NCI-H1436 treated with DMSO at 0.1 percent for 48 hours (cell line): ENCODE measurements at places on chromosomes 16 and 17.
A peak's percentile ranks its signal among the peaks of the same experiment; 100 is the strongest.

DNA sequence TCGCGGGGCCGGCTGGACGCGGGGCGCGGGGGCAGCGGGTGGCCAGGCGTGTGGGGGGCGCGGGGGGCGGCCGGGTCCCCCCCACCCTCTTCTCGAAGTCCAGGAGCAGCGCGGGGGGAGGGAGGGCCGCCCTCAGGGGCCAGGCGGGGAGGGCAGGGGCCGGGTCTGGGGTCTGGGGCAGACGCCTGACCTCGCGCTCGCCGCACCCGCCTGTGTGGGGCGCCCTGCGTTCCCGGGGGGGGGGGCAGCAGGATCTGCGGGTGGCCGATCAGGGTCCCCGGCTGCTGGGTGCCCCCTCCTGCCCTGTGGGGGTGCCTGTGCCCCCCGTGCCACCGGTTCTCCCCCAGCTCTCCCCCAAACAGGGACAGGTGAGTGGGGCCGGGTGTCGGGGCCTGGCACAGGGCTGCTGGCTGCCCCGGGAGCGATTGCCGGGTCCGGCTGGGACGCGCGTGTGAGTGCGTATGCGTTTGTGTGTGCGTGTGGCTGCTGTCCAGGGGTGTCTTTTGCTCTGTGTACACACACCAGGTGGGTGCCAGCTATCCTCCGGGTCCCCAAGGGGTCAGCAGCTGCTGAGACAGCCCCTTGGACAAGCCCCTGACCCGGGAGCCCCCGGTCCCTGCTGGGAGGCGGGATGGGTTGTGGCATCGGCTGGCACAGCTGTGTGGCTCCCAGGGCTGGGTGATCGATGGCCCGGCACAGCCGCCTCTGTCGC, 663 bp downstream of the PRR35 start:
- DNase-seq: no peak

DNA sequence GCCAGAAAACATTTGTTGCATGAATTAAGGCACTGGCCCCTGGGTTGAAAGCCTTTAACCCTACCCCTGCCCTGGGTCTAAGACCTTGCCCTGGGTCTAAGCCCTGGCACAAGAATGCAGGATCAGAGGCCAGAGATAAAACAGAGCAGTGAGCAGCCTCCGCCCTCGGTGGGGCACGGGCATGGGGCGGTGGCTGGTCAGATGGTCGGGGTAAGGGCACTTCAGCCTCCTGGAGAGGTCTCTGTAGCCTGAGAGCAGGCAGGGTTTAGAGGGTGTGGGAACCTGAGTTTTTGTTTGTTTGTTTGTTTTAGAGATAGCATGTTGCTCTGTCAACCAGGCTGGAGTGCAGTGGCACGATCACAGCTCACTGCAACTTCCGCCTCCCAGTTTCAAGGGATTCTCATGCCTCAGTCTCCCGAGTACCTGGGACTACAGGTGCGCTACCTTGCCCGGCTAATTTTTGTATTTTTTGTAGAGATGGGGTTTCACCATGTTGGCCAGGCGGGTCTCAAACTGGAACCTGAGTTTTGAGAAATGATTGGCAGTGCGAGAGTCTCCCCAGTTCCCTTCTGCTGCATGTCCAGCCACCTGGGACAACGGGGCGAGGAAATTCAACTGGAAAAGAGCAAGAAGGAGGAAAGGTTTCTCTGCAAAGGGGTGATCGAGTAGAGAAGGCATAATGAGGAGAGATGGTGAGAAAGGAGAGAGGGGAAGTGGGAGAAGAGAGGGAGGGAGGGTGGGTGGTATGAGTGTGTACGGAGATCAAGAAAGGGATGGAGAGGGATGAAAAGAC, 27.7 kb downstream of the TNS4 start:
- DNase-seq: no peak

DNA sequence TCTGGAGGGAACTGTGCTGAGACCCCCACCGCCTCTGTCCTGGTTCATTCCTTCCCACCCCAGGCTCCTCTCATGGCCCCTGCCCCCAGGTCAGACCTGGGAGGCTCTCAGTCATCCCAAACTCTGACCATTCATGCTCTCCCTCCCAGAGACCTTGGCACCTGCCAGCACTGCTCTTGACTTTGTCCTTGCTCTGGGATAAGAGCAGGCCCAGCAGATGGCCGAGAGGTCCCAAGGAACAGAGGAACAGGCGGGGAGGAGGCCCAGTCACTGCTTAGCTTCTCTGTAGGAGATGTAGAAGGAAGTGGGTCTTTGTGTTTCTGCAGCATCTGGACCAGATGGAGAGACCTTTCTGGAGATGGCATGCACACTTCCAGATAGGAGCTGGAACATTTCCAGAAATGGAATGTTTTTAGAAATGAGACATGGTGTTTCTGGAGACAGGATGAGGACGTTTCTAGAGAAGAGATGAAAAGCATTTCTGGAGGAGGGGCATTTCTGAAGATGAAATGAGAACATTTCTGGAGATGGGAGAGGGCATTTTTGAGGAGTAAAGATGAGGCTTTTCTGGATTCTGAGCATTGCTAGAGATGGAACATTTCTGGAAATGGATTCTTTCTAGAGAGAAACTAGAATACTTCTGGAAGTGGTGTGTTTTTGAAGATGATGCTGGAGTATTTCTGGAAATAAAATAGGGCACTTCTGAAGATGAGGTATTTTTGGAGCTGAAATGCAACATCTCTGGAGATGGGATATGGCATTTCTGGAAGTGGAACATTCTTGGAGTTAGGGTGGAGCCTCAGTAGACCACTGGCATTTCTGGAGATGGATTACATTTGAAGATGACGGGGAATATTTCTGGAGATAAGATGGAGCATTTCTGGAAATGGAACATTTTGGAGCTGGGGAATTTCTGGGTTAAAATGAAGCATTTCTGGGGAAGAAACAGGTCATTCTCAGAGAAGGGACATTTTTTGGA, 55.2 kb downstream of the RAI1 start:
- DNase-seq: no peak

GRCh38 chr17:1650731-1651558, 1.3 kb upstream of the RILP start:
- no peak for DNase-seq

GRCh38 chr17:9185688-9186284, 164.5 kb downstream of the NTN1 start:
- no peak for DNase-seq

DNA sequence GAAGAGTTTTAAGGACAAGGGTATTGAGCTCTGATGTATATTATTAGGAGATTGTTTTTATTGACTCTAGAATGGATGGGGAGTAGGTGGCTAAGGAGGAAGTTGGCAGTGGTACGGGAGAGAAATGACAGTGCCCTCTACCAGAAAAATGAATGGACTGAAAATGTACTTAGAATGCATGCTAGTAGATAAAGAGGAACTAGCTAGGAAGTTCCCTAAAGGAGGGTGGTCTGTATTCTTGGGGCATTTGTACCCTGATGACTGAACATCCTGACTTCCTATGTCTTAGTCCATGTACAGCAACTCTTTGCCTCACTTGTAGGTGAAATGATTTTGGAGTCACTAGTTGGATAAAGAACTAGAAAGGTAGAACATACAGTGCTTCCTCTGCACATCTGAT, 581.5 kb upstream of the RBFOX1 start:
- no peak for DNase-seq

- no peak for DNase-seq
Observed at GRCh38 chr16:346587-346986, 5.9 kb downstream of the AXIN1 start.

GRCh38 chr17:67227488-67227887, 17.5 kb downstream of the HELZ start:
- no peak for DNase-seq

- peak; percentile 87 for DNase-seq
Observed at GRCh38 chr17:31487648-31488263, 96.3 kb downstream of the RAB11FIP4 start.

- DNase-seq: no peak
Observed at GRCh38 chr17:5843366-5844026, 226.7 kb upstream of the WSCD1 start.

DNA sequence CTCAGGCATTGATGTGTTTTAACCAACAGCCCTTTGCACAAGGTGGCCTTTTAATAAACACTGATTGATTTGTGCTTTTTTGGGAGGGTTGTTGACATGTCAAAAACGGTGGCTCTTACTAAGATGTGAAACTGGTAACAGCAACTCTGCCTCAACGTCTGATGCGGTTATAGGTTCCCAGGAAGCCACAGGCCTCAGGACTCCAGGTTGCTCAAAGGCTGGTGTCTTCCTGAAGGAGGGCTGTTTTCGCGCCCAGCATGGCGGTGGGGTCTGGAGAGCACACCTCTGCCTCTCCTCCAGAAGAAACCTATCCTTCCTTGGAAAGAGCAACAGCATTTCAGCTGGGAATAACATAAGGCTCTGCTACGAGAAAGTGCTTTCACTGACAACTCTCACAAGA, 187.5 kb downstream of the IRF8 start:
- no peak for DNase-seq
